Stimulated activated CD4-positive, alpha-beta T cell treated with anti-CD3 and anti-CD28 coated beads, Interleukin-4, amount 100 ng/mL, for 24 hours (primary cell): ENCODE measurements at places on chromosomes 11 and 22.

GRCh38 chr11:128716661-128717210, 22.9 kb downstream of the FLI1 start:
- peak; percentile 51 for DNase-seq

GRCh38 chr22:25136953-25137576, 62.6 kb upstream of the CRYBB3 start:
- no peak for DNase-seq

- DNase-seq, result no peak
Observed at GRCh38 chr22:39746600-39747262, 146.8 kb downstream of the ENTHD1 start.

- DNase-seq, result no peak
Observed at GRCh38 chr11:18578975-18579598, 9.4 kb downstream of the UEVLD start.

- no peak for DNase-seq
Observed at GRCh38 chr11:132959693-132960092, 572.6 kb downstream of the OPCML start.

GRCh38 chr11:105699203-105699602, 89.3 kb downstream of the GRIA4 start:
- DNase-seq, result no peak

GRCh38 chr11:65586676-65587075, 8.9 kb downstream of the KCNK7 start:
- DNase-seq, result no peak

DNA sequence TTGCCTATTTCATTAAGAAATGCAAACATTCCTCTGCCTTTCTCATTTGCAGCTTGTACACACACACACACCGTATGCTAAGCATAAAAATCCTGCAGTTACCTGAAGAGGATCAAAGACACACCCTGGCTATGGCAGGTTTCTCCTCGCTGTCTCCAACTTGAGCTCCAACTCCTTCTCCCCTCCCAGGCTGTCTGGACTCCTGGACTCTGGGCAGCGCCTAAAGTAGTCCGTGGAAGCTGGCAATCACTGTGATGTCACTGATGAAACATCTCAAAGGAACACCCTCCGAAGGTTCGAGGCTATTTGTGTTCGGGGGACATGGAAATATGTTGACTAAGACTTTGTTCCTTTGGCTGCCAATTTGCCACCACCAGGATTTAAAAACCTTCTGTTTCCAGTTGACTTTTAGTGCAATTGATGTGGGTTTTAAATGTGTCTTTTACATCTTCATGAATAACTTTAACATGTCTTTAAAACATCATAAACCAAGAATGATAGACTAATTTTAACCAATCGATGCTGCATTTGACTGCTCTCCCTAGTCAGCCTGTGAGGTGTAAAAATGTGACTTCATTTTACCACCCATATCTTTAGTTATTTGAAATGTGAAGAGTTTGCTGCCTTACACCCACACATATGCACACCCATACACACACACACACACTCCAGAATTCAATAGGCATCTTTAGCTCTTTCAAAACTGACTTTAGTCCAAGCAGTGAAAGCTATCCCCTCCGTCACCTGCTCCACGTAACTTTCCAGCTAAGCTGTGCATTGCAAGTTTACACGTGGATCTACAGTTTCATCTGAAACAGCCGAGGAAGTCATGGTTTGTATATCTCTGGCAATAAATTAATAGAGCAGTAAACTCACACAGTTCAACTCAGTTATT, at the start of gene SLN:
Gene SLN, minus strand, starts transcription at position 196 of the 895 bp plus-strand sequence.
- DNase-seq, result no peak

DNA sequence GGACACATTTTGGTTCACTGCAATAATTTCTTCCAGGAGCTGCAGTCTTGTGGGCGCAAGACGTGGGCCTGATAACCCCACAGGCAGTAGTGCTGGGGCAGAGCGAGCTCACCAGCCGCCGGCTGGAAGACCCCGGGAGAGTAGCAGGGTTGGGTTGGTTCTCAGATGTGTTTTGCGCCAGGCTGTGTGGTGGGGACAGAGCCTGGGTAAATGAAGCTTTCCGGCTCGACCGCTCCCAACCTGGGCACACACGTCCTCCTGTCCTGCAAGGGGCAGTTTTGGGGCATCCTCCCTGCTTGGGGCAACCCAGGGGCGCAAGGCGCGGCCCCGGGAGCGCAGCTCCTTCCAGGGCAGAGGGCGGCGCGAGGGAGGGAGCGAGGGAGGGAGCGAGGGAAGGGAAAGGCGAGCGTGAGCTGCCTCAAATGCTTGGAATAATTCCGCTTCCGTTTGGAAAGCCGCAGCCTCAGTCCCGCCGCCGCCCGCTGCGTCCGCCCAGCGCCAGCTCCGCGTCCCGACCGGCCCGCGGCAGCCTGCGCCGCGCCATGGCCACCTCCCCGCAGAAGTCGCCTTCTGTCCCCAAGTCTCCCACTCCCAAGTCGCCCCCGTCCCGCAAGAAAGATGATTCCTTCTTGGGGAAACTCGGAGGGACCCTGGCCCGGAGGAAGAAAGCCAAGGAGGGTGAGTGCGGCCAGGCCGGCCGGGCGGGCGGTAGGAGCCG, at the start of gene PARVA:
Gene PARVA, plus strand, starts transcription at position 466 of the 718 bp plus-strand sequence. Its CDS starts 77 bp downstream, at position 543.
- DNase-seq, result no peak

DNA sequence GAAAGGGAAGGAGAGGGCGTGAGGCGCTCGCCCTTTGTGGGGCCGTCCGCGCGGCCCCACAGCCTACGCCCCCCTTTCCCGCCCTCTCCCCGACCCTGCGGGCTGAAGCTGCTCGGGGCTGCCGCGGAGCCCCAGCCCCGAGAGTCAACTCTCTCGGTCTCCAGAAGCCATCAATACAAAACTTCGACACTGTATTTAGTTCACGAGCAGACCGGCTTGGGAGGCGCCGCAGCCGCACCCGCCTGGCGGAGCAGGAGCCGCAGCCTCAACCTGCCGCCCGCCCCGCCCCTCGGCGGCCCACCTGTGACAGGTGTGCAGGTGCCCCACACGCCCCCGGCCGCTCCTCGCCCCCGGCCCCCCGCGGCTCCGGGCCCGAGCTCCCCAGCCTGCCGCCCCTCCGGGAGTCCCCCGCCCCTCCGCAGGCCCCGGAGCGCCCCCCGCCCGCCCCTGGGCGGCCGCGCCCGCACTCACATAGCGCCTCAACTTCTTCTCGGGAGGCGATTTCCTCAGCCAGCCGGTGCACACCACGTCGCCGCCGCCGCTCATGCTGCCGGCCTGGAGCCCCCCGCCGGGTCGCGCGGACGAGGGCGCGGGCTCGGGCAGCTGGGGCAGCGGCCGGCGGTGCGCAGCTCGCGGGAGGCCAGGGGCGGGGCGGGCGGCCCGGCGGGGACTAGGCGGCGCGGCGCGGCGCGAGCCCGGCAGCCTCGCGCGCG, at the start of gene GAB2:
Gene GAB2, minus strand, starts transcription at position 646 of the 713 bp plus-strand sequence. Its CDS starts 100 bp downstream, at position 546.
- DNase-seq, result no peak

DNA sequence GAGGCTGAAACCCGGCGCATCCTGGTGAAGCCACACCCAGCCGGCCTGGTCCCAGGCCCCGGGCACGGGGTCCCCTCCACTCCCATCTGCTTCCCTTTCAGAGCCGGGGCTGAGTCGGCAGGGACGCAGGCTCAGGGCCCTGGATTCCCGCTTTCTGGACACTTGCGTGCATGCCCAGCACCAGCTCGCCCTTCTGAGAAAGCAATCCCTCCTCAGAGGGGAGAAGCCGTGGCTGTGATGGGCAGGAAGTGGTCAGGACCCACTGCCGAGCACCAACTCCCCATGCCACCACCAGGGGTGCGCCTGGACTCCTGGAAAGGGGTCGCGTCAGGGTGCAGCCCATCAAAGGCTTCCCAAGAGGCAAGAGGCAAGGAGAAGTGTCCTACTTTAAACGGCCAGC, 15.1 kb downstream of the CDKN1C start:
- no peak for DNase-seq

DNA sequence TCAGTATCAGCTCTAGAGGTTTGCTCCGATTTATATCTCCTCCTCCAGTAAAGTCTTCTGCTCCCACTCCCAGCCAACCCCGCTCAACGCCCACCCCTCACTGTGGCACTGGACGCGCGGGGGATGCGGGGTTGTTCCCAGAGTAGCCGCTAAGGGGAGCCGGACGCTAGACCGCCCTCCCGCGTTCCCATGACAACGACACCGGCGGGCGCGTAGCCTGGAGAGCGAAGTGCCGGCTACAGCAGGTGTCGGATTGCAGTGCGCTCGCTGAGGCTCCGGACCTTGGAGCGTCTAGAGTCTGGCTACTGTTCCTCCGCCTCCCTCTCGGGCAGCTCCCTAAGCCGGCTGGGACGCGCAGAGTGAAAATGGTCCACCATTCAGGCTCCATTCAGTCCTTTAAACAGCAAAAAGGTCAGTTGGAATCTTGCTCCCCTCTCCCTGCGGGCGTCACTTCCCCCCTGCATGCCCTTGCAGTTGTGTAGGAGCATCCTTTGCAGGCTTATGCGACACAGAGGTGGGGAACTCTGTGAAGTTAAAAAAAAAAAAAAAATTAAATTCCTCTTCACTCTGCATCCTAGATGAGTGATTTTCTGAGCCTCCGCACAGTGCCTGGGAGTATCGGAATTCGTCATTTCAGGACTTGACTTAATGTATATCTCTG, at the start of gene ANO3:
Gene ANO3, plus strand, starts transcription at position 220 of the 661 bp plus-strand sequence. Its CDS starts 146 bp downstream, at position 366.
- DNase-seq, result no peak

- no peak for DNase-seq
Observed at GRCh38 chr11:57698843-57699365, 13.1 kb downstream of the MED19 start.

GRCh38 chr11:132336781-132337535, 966.5 kb downstream of the NTM start:
- DNase-seq, result no peak

DNA sequence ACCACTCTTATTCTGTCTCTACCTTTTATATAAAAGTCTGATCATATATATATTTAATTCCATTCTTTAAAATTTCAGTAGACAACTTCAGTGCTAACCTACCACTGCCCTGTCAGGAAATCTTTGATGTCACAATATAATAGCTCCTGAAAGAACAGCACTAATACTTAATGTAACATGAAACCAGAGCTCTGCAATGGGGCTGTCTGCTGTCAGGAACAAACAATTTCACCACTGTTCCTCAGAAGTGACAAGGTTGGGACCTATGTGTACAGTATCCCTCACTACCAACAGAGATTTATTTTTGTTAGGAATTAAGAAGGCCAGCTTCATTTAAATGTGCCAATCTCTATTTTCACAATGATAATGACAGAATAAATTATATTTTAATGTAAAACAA, 165.5 kb upstream of the C11orf58 start:
- DNase-seq, result no peak

DNA sequence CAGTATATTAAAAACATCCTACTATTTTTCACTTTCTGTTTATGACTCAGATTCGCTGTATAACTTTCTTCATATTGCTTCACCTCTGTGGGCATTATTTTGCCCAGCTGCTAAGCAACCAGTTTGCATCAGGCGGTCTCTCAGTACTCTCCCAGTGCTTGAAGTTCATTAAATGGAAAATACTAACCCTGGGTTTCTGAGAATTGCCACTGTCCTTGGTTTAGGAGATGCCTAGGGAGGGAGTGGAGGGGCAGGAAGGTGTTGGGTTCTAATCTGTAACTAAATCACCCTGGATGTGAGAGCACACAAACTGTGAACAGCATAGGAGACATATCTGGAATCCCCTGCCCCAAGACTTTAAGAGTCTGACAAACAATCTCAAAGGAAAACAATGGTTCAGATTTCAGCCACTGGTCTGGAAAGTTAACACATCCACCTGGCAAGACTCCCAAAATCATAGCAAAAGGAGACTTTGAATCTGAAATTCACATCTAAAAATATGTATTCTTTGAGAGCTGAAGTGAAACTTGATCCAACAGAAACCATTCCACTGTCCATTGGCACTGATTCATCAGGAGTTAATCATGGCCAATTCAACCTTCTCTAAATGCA, 540.0 kb downstream of the SOX6 start:
- DNase-seq, result no peak

- no peak for DNase-seq
Observed at GRCh38 chr11:129141748-129142523, 50.2 kb downstream of the ARHGAP32 start.

DNA sequence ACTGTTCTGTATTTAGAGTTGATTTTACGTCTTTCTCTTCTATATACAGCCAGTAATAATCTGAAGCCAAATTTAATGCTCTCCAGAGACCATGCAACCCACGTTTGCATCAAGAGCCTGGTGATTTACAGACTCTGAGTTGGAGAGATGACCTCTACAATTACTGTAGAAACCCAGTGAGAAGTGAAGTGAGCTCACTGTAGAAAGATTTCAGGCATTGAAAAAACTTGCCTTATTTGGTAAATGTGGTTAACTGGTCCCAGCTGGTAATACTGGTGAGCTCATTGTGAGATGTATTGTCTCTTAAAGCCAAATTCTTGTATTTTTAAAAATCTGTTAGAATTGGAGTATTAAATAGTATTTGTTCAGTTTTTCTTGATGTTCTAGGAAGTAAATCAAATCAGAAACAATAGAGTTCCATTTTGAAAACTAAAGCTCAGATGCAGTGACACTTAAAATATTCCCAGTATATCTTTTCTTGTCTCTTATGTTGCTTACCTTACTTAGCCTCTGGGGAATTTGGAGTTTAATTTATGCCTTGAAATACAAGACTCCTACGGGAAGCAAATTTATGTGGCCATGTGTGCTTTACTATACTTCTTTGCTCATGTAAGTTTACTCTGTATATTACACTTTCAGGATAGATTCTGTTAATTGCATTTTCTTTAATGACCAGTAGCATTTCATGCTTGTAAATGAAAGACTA, 189.9 kb downstream of the ARHGAP42 start:
- no peak for DNase-seq

DNA sequence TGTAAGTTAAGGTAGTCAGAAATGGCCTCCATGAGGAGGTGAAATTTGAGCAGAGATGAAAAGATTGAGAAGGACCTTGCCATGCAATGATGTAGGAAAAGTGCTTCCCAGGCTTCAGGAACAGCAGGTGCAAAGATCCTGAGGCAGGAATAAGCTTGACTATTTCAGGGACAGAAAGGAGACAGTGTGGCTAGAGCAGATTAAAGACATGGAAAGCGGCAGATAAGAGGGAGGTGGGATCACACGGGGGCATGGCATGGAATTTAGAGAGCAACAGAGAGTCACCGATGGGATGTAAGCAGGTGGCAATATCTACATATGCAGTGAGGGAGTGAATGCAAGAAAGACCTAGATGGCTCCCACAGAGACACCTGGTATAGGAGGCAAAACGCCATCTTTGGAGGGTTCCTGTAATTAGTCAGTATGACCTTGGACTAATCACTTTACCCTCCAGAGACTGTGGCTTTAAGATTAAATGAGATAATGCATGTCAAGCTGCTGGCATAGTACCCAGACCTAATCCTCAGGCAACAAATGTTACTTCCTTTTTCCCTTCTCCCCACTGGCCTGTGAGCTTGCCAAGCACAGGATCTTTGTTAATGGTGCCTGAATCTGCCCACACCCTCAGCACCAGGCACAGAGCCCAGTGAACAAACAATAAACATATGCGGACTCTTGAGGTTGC, 24.6 kb upstream of the ACER3 start:
- no peak for DNase-seq

DNA sequence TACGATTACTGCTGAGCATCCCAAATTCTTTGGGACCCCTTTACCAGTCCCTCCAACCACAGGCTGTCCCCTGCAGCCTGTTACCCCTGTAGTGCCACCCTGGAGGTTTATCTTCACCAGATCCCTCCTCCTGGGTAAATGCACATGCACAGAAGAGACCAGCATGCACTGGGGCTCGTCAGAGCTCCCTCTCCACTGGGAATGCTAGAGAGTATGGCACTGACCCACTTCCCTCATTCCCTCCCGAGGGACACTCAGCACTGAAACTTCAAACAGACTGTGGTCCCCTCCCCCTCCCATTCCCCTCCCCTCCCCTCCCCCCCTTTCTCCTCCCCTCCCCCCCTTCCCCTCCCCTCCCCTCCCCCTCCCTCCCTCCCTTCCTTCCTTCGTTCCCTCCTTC, 49.1 kb downstream of the C11orf91 start:
- DNase-seq, result no peak
